T47D (cell line): ENCODE measurements at places on chromosomes 7 and 10.

GRCh38 chr7:15305002-15305600 lies 256.7 kb downstream of the AGMO start:
- DNase-seq, result peak; percentile 71

- no peak for DNase-seq
Measured at GRCh38 chr10:4291990-4292389, 507.0 kb upstream of the KLF6 start.

GRCh38 chr10:98817396-98817795 lies 370.7 kb upstream of the HPS1 start:
- DNase-seq, result no peak

DNA sequence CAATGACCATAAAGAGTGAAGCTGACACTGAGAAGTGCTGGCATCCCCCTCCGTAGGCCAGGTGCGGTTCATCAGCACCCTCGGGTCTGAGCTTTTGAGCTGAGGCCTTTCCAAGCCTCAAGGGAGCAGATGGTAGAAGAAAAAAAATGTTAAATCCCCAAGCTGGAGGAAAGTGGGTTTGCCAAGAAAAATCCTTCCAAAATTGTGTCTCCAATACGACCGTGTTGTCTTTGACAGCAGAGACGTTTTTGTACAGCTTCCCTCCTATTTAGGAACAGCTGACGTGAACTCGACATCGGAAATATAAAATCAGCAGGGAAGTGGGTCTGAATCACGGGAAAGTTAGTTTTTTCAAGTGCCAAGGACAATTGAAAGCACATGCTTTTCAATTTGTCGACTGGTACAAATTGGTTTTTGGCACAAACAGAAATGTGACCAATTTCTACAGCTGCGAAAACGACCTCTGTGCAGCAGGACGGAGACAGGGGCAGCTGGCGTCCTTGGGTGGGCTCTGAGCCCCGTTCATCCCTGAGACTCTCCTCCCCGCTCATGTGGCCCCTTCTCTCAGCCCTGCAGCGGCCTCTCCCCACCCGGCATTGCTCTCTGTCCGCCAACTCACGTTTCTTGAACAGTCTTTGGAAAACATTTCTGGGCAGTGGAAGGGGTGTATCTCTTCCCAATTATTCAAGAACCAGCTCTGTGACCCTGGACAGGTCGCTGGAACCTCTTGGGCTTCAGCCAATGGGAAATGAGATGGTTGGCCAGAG lies 89.9 kb downstream of the PAXIP1 start:
- DNase-seq, result no peak
